Heart left ventricle (tissue), 16 donors: ENCODE measurements at places on chromosomes 12 and 14. TPM values are rescaled to one million over a fixed set of nuclear protein-coding genes. Genes with fewer than 3 reads are reported as not detected.
A peak's percentile ranks its signal among the peaks of the same experiment; 100 is the strongest.

The JPH4 gene
- polyA plus RNA-seq, result 0.12 TPM

DNA sequence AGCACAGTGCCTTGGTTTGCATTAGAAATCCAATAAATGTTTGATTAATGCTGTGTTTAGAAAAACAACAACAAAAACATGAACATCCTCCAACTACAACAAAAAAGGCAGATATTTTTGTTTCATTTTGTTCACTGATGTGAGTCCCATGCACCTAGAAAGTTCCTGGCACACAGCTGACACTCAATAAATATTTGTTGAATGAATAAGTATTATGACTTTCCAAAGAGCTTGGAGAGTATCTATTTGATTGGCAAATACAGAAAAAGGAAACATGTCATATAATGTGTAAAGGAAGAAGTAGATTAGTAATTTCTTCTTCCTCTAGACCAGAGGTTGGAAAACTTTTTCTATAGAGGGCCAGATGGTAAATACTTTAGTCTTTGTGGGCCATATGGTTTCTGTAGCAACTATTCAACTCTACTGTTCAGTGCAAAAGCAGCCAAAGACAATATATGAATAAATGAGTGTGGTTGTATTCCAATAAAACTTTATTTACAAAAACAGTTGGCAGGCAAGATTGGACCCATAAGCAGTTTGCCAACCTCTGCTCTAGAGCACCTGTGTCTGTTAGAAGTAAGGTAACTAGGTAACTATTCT, 312.3 kb upstream of the DIO2 start:
- no peak for DNase-seq

DNA sequence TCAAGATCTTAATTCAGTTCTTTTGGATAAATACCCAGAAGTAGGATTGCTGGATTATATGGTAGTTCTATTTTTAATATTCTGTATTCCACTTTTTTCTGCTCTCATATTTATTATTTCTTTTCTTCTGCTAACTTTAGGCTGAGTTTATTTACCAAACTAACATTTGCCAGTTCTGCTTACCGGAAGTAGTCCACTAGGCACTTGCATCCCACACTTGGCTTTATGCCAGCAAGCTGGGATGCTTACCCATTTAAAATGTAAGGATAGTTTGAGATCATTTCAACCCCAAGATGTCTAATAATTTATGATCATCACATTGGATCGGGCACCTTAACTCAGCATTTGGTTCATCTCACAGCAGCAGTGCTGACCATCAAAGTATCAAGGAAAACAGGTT, 96.8 kb downstream of the PIK3C2G start:
- no peak for DNase-seq

GRCh38 chr14:55102141-55102621, 26.9 kb upstream of the LGALS3 start:
- DNase-seq, result peak; percentile 77
